ENCODE measurements at places on chromosomes 1 and 21. TPM values are rescaled to one million over a fixed set of nuclear protein-coding genes. Genes with fewer than 3 reads are reported as not detected.

DNA sequence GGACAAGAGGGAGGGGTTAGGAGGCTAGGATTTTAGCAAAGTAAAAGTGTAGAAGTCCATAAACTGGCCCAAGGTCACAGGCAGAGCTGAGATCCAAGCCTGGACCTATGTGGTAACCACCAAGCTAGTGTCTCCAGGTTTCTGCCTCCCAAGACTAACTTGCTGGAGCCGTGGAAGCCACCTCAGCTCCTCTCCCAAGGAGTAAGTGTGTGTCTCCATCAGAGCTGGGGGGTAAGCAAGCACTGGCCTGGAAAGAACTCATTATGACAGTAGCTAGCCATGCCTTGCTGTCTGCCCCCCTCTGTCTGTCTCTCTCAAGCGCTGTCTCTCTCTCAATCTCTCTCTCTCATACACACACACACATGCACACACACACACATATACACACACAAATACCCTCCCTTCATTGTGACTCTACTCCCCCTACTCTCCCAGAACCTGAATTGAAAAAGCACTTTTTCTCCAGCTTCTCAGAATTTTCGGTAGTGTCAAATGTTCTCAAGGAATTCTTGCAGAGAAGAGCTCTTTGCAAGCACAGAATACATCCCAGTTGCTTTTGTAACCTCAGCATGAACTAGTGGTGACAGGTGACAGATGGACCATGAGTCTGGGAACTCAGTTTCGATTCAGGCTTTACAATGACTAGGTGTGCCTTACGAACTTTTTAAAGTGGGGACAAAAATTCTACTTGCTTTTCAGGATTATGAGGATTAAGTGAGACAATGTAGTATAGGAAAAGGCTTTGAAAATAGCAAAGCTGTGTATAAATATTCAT is 238.0 kb upstream of the FGGY start:
- DNase-seq: no peak

The CDA gene
- 44.9 TPM for polyA plus RNA-seq

DNA sequence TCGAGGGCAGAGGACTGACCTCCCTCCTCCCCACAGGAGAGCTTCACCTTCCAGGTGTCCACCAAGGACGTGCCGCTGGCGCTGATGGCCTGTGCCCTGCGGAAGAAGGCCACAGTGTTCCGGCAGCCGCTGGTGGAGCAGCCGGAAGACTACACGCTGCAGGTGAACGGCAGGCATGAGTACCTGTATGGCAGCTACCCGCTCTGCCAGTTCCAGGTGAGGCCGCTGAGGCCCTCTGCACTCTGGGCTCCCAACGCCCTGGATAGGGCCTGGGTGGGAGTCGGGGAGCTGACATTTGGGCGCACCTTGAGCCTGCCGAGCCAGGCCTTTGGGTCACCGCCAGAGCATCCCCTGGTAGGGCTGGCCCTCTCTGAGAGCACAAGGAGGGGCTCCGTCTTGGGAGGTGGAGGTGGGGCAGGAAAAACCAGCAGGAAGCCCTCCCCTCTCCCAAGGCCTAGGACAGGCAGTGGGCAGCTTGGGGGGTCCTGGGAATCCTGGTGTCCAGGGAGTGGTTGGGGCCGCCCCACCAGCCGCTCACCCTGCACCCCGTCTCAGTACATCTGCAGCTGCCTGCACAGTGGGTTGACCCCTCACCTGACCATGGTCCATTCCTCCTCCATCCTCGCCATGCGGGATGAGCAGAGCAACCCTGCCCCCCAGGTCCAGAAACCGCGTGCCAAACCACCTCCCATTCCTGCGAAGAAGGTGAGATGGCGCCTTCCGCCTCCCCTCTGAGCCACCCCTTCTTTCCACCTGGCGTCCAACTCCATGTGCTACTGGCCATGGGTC is 65.1 kb downstream of the PIK3CD start:
- no peak for DNase-seq

GRCh38 chr1:235073968-235074522 is 54.6 kb downstream of the TOMM20 start:
- DNase-seq: no peak

DNA sequence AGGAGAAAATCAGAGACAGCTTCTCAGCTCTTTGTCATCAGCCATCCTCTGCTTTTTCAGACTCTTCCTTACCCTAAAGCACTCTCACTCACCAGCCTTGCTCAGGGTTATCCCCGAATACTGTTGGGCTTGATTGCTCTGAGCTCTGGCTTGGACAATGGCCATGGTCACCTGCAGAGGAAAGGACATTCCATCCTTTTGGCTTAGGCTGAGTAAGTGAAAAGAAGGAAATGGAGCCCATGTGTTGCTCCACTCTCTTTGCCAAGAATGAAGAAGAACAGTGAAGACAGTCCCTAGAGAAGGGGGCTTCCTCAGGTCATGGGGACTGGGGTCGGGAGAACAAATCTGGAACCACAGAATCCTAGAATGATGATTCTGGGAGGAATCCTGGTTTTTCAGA is 2.3 kb downstream of the MTMR11 start:
- DNase-seq: no peak

- no peak for DNase-seq
These were observed 20.9 kb downstream of the SH2D2A start for GRCh38 chr1:156795787-156796186.

The NOS1AP gene
- polyA plus RNA-seq: 0.02 TPM

- no peak for DNase-seq
These were observed at the start of gene DNM3 for GRCh38 chr1:171841050-171841910. Gene DNM3, plus strand, starts transcription at chr1:171841498. Its CDS starts 159 bp downstream, at chr1:171841657.

- DNase-seq: no peak
These were observed 11.3 kb downstream of the NCSTN start for GRCh38 chr1:160354388-160354985.

GRCh38 chr1:221470000-221470698 is 271.7 kb downstream of the DUSP10 start:
- no peak for DNase-seq

The MYOG gene
- polyA plus RNA-seq: not detected

The RNF207 gene
- 8.5 TPM for polyA plus RNA-seq

GRCh38 chr21:27045281-27045985 is 78.5 kb upstream of the ADAMTS5 start:
- no peak for DNase-seq

DNA sequence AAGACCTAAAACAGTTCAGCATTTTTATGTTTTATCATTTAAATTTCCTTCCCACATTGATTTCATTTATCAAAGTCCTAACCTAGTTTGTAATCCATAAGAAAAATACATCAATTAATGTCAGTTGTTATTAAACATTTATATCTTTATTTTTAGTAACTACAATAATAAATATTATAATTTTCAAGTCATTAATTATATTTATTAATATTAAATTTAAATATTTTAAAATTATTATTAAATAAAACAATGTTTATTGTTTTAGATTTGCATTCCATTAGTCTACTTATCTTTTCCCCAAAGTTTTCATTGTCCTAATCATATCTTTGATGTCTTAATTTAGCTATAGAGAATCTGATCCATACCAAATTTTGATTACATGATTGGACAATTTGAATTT is 368.9 kb downstream of the PLA2G4A start:
- no peak for DNase-seq

The TTC24 gene
- polyA plus RNA-seq: not detected

The GSTM1 gene
- 13.5 TPM for polyA plus RNA-seq

DNA sequence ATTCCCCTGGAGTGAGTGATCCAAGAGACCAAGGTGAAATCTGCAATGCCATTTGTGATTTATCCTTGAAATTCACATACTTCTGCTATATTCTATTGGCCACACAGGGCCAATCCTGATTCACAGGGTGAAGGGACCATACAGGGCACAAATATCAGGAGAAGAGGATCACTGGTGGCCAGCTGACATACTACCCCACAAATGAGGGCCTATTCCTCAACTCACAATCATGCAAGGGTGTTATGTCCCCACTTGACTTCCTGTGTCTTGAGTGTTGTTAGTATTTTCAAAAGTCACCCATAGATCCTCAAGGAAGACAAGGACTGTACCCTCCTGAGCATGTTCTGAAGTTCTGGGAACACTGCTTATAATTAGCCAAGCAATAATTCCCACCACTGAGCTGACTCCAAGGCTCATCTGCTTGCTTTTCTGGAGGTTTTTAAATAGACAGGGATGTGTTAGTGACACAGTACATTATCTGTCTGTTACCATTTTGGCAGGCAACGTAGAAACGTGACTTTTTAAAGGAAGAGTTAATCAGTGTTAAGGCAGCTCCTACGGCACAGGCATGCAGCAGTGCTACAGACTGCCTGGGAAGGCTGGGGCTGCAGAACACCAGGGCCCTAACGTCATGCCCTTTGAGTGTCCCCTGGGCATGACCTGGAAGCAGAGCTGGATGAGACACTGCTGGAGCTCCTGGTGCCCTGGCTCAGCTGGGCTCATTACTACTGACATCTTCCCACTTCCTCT is 137.4 kb downstream of the FAM78B start:
- no peak for DNase-seq

- DNase-seq: no peak
These were observed 43.9 kb downstream of the FH start for GRCh38 chr1:241475671-241476070.

Measured in keratinocyte (primary cell).